Cortex of kidney (tissue), 1 donor: ENCODE measurements at places on chromosomes 13 and 19.

GRCh38 chr13:91417660-91418325, 19.4 kb downstream of the GPC5 start:
- no peak for DNase-seq

DNA sequence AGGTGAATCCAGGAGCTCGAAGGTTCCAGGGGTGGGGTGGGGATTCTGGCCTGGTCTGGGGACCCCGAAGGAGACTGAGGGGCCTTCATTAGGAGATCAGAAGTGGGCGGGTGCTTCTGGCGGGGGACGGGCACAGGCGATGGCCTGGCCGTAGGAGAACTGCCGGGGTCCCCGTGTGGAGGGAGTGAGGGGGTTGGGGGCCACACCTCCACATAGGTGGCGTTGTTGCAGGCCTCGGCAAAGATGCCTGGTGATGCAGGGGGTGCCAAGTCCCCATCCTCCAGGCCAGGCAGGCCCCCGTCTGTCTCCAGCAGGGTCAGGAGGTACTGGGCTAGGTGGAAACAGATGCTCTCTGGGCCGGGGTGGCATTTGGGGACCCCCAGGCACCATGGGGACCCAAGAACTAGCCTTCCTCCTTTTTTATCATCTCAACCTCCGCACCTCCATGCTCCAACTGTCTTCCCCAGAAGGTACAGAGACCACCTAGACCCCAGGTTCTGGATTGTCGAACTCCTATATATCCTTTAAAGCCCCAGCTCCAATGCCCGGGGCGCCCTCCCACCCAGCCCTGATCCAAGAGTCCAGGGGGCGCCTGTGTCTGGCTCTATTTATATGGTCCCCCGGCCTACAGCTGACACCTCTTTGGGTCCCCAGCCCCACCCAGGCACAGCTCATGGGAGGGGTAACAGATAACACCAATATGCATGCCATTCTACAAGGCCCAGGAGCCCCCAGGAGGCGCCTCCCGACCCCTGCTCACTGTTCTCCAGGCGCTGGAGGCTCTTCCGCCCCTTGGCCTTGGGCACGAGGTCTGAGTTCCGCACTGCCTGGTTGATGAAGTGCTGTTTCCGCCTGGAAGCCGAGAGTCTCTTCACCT, 8.2 kb downstream of the RNU6-9 start:
- no peak for DNase-seq

GRCh38 chr13:51924756-51925544, 63.2 kb downstream of the CCDC70 start:
- DNase-seq: no peak

GRCh38 chr13:90453342-90453741, 894.1 kb upstream of the MIR17HG start:
- no peak for DNase-seq

GRCh38 chr13:22121146-22121739, 450.4 kb downstream of the FGF9 start:
- no peak for DNase-seq

DNA sequence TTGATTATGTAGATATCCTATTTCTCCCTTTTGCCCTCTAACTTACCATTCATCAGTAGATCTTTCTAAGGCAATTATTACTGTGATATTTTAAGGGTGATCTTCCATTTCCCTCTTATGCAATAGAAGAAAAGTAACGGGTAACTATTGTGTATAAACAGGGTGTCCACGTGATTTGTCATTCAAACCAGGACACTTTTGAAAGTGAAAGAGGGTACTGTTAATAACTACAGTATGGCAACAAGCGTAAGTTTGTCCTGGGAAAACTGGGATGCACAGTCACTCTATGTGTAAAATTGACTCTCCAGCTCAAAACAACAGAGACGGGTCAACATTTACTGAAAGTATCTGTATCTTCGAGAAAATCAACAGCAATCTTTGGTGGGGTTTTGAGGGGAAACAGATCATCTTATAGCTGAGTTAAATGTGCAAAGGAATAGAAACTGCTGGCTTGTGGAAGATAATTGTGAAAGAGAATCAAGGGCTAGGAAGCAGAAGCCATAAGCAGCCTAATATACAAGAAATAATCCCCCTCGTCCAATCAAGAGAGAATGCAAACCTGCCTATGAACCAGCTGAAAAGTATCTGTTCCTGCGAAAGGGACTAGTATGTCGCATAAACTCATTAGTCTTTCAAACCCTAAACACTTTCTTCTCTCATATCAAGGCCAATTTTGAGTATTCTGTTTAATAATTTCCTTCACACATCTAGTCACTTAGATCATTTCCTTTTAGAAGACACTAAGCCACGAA, 126.7 kb downstream of the FOXO1 start:
- no peak for DNase-seq

DNA sequence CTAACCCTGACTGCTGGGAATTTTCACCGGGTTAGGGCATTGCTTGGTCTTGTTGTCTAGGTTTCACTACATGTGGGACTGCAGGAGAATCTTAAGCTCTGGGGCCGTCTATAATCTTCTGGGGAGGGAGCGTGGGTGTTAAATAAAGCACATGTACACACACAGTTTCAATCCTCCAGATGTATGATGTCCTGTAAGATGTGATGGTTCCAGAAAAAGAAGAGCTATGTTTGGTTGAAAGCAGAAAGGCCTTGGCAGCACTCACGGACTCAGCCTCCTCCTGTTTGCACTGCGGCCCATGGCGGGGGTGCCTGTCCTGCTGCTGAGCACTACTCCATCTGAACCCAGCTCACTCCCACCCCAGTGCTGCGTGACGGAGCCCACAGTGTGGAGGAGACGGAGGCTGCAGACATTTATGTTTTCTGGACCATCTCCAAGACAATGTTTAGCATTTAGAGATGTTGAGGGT, 343.5 kb downstream of the TEX29 start:
- no peak for DNase-seq

DNA sequence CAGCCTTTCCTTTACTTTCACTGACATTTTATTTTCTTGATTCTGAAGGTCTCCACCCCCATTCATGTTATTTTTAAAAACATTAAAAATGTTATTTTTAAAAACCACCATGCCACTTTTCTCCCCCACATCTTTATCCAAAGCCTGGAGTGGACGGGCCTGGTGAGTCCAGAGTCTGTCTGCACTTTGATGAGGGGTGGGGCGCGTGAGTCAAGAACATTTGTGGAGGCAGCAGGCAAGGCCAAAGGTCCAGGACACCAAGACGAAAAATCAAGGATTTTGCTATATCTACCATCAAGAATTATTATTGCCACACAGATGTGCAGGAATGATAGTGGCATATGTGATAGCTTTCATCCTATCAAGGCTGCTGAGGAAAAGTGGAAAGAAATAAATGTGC, 224.9 kb downstream of the FGF9 start:
- DNase-seq: no peak

- no peak for DNase-seq
Observed at GRCh38 chr13:33441015-33441414, 155.5 kb upstream of the STARD13 start.
